ENCODE measurements at places on chromosomes 13 and 19. TPM values are rescaled to one million over a fixed set of nuclear protein-coding genes. Genes with fewer than 3 reads are reported as not detected.

DNA sequence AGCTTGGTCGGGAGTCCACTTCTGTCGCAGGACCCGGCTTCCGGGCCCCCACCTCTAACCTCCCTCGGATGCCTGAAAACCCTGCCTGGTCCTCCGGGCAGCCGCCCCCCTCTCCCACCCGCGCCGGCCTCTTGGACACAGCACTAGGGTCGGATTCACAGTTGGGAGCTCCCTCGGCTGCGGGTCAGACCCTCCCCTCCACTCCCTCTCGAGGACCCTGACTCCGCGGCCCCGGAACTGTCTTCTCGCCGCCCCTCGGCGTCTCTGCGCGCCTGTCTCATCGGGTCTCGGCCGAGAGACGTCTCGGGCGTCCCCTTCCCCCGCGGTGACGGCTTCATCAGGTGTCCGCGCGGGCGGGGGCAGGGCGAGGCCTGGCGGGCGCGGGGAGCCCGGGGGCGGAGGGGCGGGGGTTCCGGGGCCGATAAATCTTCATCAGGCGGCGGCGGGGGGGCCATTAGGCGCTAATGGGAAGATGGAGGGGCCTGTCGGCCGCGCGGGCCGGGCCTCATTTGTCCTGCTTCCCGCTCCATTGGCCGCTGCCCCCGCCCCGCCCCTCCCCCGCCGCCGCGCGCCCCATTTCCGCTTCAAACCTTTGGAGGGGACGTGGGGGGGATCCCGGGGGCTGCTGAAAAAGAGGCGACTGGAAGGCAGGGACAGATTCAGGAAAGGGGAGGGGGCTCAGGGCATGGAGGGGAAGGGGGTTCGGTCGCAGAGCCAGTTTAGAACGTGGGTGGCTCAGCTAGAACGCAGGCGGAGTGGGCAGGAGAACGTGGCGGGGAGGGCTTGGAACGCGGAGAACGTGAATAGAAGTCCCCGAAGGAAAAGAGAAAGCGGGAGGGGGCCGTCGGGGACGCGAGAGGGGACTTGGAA, 11.8 kb upstream of the ERFL start:
- DNase-seq = no peak

DNA sequence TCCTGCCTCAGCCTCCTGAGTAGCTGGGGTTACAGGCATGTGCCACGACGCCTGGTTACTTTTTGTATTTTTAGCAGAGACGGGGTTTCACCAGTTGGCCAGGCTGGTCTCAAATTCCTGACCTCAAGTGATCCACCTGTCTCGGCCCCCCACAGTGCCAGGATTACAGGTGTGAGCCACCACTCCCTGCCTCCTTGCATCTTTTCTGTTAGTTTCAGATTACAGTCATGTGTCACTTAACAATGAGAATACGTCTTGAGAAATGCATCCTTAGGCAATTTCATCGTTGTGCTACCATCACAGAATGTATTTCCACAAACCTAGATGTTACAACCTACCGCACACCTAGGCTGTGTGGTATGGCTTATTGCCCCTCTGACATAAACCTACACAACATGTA, 180.4 kb downstream of the TM9SF2 start:
- no peak for DNase-seq

DNA sequence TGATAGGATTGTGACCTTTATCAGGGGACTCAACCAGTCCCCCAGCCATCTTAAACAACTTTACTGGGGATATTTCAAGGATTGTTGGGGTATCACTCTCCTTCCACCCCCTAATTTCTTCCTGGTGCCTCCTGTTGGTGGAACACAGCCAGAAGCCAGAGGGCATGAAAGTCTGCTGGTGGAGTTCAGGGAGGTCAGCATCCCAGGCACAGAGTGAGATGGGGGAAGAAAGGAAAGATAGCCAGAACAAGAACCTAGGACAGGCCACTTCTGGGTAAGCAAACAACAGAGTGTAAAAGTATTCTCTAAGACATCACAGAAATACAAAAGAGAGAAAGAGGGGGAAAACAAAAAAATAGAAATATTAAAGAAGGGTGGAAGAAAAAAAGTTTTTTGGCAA, 101.8 kb downstream of the SPRY2 start:
- no peak for DNase-seq

DNA sequence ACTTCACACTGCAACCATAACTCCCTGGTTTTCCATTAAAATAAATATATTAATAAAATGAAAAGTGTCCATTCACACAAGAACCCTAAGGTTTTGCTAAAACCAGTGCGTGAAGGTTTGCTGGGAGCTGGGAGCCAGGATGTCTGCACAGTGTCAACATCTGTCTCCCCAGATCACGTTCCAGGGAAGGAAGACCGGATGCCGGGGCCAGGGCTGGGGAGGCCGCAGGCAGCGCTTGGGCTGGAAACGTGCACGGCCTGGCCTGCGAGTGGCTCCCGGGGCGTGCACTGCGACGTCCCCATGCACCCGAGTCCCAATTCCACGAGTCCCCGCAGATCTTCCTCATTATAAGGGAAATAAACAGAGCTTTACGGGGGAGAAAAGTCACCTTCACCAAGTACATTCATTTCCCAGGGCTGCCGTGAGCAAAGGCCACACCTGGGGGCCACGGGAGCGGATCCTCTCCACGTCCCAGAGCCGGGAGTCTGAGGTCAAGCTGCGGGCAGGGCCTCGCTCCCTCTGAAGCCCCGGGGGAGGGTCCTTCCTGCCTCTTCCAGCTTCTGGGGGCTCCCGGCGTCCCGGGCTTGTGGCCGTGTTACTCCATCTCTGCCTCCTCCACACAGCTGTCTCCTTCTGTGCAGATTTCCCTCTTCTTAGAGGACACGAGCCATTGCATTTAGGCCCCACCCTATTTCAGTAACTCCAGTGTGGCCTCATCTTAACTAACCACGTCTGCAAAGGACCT, 12.8 kb downstream of the SHC2 start:
- DNase-seq = no peak

- no peak for DNase-seq
Measured at GRCh38 chr19:10206226-10206885, 11.6 kb upstream of the DNMT1 start.

GRCh38 chr13:77800219-77800618, 102.7 kb downstream of the SLAIN1 start:
- DNase-seq = no peak

- no peak for DNase-seq
Measured at GRCh38 chr19:18773682-18774081, 17.4 kb downstream of the COMP start.

DNA sequence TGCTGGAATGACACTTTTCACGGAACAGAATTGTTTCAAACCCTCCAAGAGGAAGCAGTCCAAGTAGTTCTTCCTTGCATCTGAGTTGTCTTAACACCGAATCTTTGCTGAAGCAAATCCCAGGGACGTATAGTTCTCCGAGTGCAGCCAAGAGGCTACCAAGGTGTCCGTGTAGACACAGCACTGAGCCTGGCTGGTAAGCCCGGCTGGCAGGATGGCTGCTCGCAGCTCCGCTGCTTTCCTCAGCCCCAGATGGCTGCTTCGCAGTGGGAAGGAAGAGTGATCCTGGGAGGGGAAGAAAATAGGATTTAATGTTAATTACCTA, 105.0 kb downstream of the SLC7A1 start:
- no peak for DNase-seq

- DNase-seq = no peak
Measured at GRCh38 chr19:56312342-56312741, 2.3 kb downstream of the ZSCAN5A start.

DNA sequence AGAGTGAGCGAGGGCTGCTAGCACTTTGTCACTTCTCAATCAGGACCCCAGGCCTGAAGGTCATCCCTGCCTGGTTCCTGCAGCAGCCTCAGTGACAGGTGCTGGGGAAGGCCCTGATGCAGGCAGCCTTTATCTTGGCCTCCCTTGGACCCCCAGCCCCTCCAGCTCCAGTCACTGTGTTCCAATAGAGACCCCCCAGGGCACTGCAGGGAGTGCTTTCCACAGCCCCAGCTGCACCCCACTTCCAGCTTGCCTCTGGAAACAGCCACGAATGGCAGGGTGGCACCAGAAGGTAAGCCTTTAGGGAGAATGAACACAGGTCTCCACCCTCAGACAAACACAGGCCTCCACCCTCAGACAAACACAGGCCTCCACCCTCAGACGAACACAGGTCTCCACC, 241.6 kb upstream of the SGCG start:
- DNase-seq = no peak

GRCh38 chr19:41595258-41595889, 19.4 kb downstream of the CEACAM21 start:
- peak; percentile 65 for DNase-seq

DNA sequence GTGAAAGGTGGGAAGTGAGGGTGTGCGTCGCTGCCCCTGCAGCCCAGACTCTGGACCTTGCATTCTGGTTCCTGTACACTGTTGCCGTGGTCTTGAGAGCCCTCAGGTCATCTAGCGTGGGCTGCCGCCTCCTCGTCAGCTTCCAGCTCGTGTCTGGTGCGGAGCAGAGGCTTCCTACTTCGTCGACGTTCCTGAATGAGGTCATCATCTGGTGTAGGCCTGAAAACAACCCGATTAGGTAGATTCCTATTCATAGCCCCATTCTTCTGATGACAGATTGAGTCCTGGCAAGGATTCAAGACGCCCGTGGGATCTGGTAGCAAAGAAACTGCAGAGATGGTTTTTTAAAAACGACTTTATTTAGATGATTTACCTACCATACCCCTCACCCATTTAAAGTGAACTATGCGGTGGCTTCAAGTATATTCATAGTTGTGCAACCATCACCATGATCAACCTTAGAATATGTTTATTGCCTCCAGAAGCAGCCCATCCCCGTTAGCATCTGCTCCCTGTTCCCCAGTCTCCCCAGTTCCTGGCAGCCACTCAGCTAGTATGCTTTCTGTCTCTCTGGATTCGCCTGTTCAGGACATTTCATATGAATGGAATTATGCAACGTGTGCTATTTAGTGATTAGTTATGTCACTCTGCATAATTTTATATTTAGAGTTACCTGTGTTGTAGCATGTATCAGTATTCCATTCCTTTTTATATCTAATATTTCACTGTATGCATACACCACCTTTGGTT, 13.8 kb downstream of the NAXD start:
- DNase-seq = peak; percentile 24

GRCh38 chr19:19741184-19741583, 8.3 kb upstream of the ZNF14 start:
- no peak for DNase-seq

GRCh38 chr13:49538404-49538803, 42.7 kb downstream of the PHF11 start:
- DNase-seq = no peak

- no peak for DNase-seq
Measured at GRCh38 chr19:15122331-15123030, 15.3 kb downstream of the SYDE1 start.

DNA sequence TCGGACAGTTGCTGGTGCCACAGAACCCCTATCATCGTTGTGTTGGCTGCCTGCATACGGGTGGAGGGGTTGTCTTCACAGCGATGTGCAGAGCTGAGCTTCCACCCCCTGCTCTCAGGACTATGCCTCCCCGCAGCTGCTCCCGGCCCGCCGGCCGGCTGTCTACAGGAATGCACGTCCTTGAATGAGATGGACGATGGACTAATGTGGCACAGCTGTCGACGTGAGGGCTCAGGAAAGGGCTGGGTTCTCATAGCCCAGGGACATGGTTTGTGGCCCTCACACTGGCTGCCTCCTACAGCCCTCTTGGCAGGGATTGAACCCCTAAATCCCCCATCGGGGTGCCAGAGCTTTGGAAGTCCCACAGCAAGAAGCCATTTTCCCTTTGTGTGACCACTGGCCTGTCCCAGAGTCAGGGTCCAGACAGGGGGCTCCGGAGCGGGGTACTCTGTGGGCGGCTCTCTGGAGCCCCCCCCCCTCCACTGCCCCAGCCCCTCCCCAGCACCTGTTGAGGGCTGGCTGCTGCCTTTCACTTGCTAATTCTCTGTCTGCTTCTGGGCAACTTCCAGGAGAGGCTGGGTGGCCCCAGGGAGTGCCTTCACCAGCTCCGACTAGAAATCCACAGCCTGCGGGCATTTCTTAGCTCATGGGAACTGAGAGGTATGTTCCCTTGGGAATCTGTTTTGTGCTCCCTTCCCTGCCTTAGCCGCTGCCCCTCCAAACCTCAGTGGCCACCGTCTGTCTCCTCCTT, 40.2 kb downstream of the TSSK6 start:
- DNase-seq = no peak

GRCh38 chr13:67238277-67238859, 8.2 kb upstream of the PCDH9 start:
- DNase-seq = no peak

DNA sequence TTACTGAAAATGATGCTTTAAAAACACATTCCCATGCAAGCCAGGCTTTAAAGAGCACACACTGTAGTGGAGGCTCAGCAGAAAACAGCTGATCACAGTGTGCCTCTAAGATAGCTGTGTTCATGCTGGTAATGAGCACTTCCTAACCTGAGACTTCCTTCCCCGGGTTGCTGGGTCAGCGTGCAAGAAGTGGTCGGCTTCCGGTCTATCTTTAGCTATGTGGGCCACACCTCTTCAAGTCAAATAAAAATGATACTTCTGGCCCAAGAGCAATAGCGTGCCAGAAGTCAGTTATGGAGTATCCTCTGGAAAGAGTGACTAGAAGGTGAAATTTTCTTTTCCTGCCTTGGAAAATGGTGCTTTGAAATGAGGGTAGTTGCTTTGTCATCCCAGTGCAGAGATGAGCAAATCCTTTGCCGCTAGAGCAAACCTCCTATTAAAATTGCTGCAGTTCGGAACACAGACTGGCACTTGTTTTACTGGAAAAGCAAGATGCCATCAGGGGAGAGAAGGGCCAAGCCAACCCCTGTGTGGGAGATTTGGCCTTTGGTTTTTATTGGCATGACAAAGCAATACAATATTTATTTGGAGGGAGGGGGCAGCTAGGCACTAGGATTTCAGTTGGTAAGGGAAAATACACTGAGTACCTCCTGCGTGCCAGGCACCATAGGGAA, 64.2 kb downstream of the ARHGAP35 start:
- peak; percentile 8 for DNase-seq

DNA sequence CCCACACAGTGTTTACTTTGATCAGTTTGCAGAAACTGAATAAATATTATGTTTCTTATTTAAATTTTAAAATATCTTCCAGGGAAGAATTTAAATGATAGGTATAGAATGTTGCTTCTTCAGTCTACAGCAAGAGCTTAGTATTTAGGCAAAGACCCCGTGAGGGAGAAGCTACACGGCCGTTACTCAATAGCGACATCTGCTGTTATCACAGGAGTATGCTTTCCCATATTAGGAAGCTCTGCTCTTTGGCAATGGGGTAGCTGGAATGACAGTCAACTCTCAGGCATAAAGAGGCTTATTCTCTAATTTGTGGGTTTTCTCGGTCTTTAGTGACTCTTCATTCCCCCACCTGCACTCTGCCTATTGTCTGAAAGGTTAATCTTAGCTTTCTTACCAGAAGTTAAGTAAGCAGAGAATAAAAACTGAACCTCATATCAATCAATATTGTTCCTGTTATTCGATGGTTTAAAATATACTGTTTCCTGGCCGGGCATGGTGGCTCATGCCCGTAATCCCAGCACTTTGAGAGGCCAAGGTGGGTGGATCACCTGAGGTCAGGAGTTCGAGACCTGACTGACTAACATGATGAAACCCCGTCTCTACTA, 13.2 kb upstream of the LHFPL6 start:
- peak; percentile 54 for DNase-seq

Gene FFAR3
- not detected for total RNA-seq

Gene ATF5
- total RNA-seq = 12.2 TPM

Gene TMC4
- 126 TPM for total RNA-seq

Gene KLK4
- total RNA-seq = not detected

Gene EDNRB
- 28.7 TPM for total RNA-seq

Gene ATP1A3
- total RNA-seq = 0.26 TPM

Gene SOHLH2
- not detected for total RNA-seq

Gene ITGBL1
- total RNA-seq = 1.3 TPM

Gene AMER2
- total RNA-seq = not detected
